ENCODE measurements at places on chromosomes 1 and 21.

DNA sequence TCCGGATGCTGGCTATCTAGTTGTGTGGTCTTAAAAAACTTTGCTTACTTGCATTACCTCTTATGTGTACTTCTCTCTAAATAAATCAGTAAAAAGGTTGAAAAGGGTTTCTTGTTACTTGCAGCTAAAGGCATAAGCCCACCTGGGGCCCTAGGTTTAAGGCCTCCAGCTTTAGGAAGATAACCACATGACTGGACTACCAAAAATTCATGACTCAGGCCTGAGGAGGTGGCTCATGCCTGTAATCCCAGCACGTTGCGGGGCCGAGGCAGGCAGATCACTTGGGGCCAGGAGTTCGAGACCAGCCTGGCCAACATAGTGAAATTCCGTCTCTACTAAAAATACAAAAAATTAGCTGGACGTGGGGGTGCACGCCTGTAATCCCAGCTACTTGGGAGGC lies 142.9 kb downstream of the APP start:
- H3K36me3 ChIP-seq = no peaks in the 10 kb centered on the region
- no peaks in the 10 kb centered on the region for H3K27me3 ChIP-seq
- DNase-seq = no peak
- H3K4me1 ChIP-seq = no peaks in the 10 kb centered on the region
- no peak overlapping the region for H3K27ac ChIP-seq

DNA sequence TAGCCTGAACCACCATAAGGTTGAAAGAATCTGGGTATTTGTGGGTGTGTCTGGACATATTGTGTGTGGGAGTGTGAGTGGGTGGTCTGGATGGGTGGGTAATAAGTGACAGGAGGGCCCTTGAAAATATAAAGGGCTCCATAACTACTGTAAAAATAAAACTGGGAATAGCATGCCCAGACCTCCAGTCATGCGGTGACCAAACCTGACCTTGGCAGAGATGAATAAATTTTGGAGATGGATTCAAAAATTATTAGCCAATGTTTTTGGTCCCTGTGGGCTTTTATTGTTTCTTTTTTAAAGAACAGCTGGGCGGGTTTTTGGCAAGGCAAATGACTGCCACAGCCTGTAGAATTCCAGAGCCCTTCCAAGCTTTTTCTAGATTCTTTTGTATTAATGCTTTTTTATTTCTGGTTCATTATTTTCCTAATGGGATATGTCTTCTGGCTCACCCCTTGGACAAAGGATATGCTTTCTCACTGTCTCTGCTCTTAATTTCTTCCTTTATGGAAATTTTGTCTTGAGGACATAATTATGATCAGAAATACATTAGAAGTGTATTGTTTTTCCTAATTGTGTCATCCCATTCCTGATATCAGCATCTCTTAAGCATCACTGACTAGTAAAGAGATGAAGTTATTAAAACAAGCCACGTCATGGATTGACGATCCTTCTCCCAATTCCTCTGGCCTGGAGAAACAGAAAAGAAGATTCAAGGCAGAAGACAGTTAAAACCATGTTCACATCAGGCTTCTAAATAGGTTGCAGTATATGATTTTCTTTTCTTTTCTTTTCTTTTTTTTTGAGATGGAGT lies 69.5 kb downstream of the NTMT2 start:
- no peaks in the 10 kb centered on the region for H3K36me3 ChIP-seq
- H3K4me3 ChIP-seq = no peak overlapping the region
- H3K27ac ChIP-seq = no peak overlapping the region
- no peak for DNase-seq
- H3K4me1 ChIP-seq = no peaks in the 10 kb centered on the region

GRCh38 chr1:101964708-101965107 lies 32.0 kb downstream of the OLFM3 start:
- H3K4me1 ChIP-seq = no peaks in the 10 kb centered on the region
- no peaks in the 10 kb centered on the region for H3K36me3 ChIP-seq
- H3K4me3 ChIP-seq = no peak overlapping the region
- no peak for DNase-seq
- H3K27ac ChIP-seq = no peak overlapping the region

GRCh38 chr1:160284220-160284781 lies 632 bp downstream of the PEX19 start:
- H3K4me1 ChIP-seq = peaks cover 18% of the 10 kb centered on the region
- peak overlapping the region; percentile 91 for H3K4me3 ChIP-seq
- peak; percentile 33 for DNase-seq
- peaks cover 30% of the 10 kb centered on the region for H3K36me3 ChIP-seq
- peak overlapping the region; percentile 90 for H3K27ac ChIP-seq
- no peaks in the 10 kb centered on the region for H3K27me3 ChIP-seq

DNA sequence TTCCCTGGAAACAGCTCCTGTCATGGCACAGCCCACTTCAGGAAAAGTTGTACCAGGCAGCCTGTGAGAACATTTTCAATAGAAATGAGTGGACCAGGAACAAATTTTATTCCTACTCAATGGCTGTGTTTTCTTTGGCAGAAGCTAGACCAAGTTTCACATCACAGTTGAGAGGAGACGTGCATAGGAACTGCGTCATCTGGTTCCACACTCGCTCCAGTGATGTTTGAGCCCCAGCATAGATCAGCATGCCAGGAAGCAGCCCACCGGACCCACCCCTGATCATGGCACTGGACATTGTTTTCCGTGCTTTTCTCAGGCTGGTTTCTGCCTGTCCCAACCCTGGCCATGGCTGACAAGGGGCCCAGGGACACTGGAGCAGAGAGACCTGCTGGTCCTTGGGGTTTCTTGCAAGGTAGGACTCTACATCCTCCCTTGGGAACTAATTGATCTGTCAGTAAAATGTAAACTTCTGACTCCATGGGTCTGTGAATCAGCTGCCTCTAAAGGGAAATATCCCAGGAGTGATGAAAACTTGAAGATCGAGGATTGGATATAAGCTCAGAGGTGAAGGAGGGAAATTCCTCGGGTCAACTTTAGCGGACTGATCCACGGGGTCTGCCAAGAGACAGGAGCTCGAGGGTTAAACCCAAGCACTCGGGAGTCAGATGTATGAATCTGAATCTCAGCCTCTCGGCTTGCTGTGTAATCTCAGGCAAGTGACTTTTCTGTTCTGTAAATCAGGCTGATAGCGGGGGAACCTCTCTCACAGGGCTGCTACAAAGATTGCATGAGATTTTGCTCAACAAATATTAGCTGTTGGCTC lies 35.7 kb downstream of the NEK2 start:
- H3K36me3 ChIP-seq = no peaks in the 10 kb centered on the region
- no peak for DNase-seq
- H3K4me1 ChIP-seq = peaks cover 13% of the 10 kb centered on the region
- H3K27ac ChIP-seq = no peak overlapping the region

DNA sequence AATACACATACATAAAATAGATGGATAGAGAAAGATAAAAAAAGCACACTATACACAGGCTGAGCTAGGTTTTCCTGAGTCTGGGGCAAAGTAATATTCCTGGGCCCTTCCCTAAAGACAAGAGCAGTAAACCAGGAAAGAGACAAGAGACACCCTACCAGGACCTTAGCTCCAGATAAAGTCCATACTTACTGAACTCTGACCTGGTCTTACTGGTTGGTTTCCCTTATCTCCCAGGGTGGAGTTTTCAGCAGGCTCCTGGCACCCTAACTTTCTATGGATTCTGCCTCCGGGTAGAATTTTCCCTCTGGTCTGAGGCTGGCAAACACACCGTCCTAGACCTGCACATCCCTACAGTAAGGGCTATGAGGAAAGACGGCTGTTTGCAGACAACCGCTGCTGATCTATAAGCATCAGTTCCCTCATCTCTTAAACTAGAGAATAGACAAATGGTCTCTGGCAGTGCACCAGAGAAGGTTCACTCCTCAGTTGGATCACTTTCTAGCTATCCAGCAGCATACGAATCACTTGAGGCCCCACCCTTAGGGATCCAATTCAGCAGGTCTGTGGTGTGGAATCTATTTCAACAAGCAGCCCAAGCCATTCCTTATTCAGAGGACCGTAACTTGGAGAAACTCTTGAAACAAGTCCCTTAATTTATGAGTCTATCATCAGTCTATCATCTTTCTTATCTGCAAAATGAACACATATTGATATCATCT lies 52.0 kb downstream of the ARHGEF11 start:
- peaks cover 43% of the 10 kb centered on the region for H3K27me3 ChIP-seq
- no peak overlapping the region for H3K4me3 ChIP-seq
- H3K27ac ChIP-seq = no peak overlapping the region

DNA sequence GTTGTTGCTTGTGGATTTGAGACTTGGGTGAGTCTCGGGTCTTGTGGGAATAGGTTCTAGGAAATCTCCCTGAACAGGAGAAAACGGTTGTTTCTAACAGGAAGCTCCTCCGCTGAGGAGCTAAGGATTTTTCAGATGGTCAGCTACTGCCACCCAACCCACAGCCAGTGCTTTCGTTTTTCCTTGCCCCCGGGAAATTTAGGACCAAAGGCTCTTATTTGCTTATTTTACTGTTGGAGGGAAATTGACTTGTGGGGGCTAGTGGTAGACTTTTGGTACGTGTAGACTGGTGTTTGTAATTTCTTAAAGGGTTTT lies 792 bp downstream of the SNX7 start:
- peaks cover 10% of the 10 kb centered on the region for H3K4me1 ChIP-seq
- no peaks in the 10 kb centered on the region for H3K36me3 ChIP-seq
- peak overlapping the region; percentile 70 for H3K4me3 ChIP-seq
- H3K27ac ChIP-seq = no peak overlapping the region
- H3K27me3 ChIP-seq = peaks cover 45% of the 10 kb centered on the region

Data from activated CD4-positive, alpha-beta T cell treated with anti-CD3 and anti-CD28 coated beads, Interleukin-2, amount 10 ng/mL, durations not matched to agents 7 days and 5 days (primary cell).